ENCODE measurements at places on chromosomes 2 and 18.

DNA sequence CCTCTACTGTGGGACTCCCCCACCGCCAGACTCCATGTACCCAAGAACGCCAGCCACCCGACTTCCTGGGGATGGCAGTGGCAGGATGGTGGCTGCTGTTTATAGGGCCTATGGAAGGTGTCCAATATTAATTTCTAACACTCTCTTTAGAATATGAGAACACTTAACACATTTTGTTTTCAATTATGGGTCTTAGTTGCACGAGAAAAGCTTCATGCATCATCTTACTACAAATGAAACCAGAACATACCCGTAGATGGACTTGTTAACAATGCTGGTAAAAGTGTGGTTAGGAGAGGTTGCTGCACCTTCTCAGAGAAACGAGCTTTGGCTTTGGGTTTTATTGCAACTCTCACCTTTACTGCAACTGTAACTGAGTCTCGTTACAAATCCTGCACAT, 335.6 kb upstream of the ID2 start:
- DNase-seq = no peak

DNA sequence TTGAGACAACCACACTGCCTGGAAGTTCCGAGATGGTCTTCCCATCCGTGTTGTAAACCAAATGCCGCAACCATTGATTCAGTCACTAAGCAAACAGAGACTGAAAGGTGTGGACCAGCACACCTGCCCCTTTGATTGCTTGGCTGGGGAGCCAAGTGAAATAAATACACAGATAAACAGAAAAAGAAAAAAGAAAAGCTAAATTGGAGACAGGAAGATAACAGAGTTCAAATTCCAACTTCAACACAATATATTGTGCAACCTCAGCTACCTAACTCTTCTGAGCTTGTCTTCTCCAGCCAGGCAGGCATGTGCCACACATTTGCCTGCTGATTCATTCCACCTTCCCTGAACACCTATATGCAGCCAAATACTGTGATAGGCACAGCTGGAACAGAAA, 110.9 kb downstream of the PID1 start:
- DNase-seq = no peak

DNA sequence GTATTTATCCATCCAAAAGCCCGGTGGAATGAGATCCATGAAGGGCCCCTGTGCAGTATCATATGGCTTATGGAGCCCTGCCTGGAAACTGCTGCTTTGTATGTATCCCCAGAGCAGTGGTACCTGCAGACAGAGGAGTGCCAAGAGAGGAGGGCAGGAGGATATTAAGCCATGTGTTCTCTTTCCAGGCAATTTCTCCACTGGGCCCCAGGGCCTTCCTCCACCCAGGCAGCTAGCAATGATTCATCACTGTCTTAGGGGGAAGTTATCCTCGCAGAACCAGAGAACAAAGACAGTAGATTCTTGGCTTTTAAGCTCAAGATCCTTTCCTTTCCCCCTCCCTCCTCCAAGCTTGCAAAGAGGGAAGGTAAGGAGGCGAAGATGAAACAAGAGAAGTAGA, 98.1 kb downstream of the LRRC30 start:
- no peak for DNase-seq

DNA sequence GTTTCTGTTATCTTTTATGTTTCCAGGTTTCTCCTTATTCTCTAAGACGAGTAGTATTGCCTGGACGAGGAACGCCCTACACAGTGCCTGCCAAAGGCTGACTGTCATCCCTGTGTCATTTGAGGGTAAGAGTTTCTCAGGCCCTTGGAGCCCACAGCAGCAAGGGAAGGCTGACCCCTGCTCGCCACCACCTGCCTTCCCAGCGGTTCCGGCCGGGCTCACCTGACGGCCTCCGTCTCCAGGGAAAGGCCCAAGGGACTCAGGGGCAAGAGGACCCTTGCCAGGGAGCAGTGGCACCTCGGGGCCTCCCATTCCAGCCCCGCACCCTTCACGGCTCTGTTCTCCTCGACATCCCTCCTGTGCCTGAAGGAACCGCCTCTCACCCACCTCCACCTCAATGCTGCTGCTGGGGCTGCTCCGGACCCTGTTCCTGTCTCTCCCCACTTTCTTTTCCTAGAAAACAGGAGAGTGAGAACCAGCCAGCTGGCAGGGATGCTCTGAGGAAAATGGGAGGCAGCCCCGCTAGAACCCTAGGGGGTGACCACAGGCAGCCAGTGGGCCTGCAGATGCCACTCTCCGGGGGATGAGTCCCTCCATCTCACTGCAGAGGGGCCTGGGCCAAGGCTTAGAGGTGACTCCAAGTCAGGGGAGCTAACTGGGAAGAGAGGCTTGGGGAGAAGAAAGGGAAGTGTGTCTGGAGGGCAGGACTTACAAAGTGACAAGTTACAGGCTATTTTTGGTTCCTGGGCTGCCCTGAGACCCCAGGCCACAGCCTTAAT, 1.9 kb downstream of the LIMS2 start:
- no peak for DNase-seq

- no peak for DNase-seq
These were observed 9.8 kb upstream of the DNAJC27 start for GRCh38 chr2:24981411-24982136.

DNA sequence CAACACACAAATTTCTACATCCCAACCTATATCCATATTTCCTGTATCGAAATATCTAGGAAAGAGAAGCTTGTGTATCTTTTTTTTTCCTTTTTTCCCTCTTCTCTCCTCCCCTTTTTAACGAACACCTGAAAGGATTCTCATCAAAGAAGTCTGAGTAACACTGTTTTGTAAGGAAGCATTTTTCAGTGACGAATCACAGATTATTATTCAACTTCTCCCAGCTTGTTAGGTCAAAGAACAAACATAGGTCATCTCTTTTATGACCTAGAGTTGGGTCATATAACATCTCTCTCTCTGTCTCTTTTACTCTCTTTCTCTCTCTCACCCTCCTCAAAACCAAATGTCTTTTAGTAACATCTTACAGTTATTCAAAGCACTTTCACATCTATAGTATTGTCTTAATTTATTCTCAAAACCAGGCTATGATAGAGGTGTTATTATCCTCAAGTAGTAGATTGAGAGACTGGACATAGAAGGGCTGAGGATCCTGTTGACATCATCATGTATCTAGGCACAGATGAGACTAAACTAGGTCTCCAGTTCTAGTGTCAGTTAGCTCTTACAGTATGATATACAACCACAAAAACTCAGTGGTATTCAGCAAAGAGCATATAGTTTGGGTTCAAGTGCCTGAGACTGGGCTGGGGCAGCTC, 80.1 kb upstream of the SPOPL start:
- DNase-seq = no peak

DNA sequence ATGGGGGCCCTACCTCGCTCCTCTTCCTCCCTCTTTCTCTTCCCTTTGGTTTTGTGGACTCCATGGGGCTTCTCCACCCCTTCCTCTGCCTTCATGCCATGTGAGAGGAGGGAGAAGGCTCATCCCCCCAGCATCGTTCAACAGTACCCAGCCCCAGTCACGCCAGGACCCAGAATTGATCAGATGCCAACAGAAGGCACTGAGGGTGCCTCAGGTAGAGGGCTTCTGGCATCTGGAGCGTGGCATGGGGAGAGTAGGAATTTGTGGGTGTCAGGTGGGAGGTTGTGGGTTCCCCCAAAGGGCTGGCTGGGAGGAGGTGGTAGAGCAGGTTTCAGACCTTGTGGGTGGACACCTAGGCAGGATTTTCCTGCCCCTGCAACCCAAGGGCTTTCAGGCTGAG, 122.0 kb downstream of the TWIST2 start:
- no peak for DNase-seq

DNA sequence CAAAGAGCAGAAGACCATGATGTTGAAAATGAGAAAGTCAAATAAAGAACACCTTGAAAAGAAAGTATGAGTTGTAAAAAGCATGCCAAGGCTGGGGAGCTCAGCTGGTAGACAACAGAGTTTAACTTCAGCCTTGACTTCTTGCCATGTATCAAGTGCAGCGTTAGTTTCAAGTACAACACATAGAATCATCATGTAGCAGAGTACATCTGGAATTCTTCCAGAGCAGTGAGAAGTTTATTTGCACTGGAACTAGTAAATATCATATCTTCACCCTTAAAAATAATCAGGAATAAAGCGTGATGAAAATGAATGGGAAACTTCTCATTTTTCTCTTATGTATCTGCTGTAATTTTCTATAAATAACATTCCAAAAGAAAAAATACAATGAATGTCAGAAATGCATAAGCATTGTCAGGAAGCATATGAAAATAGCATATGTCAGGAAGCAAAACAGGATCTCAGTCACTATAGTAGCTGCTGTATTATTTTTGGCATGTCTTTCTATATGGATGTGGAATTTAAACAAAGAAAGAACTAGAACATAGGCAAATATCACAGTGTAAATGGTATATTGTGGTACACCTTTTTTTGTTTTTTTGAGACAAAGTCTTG, 10.1 kb upstream of the SULT1C4 start:
- DNase-seq = no peak

DNA sequence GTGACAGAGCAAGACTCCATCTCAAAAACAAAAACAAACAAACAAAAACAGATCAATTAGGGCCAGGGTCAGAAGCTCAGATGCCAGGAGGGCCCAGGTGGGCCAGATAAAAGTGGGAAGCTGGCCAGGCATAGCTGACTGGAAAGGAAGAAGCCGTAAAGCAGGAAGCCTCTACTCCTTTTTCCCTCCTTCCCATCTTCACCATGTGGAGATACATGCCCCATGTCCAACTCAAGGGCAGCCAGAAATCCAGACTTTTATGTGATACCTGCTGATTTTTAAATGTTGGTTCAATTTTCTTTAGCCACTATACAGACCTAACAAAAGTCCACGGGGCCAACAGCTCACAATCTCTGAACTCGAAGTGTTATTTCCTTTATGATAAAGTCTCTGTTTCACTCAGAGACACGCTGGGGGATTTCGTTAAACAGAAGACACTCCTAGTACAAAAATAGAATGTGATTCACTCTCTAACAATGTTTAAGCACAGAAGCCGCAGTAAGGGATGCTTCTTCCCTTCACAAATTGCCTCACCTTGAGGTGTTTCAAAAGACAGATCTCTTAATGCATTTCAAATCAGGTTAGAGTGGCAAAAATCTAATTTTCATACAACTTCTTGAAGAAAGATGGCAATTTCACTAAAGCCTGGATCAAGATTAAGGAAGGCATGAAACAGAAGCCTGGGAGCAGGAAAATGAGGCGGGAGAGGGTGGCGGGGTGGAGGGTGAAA, 14.0 kb downstream of the TMEM247 start:
- DNase-seq = no peak

- no peak for DNase-seq
These were observed 1.9 kb upstream of the C1QL2 start for GRCh38 chr2:119160361-119160990.
